ENCODE measurements at places on chromosomes 16 and 17. TPM values are rescaled to one million over a fixed set of nuclear protein-coding genes. Genes with fewer than 3 reads are reported as not detected.

Gene VASN
- 108 TPM for total RNA-seq

Gene TBC1D3E
- total RNA-seq: not detected

Gene CCL7
- total RNA-seq: 5.3 TPM

Gene SEPTIN12
- not detected for total RNA-seq

Gene NCBP3
- total RNA-seq: 14.1 TPM

Gene KRTAP17-1
- total RNA-seq: not detected

Gene PLA2G15
- 34.6 TPM for total RNA-seq

Gene CORO1A
- 4.3 TPM for total RNA-seq

Gene SMIM5
- total RNA-seq: 0.18 TPM

Gene CDR2L
- total RNA-seq: 34.0 TPM

Gene MILR1
- 25.4 TPM for total RNA-seq

Gene NTN1
- total RNA-seq: 0.35 TPM

Gene TEN1
- 15.8 TPM for total RNA-seq

Gene FBXO39
- total RNA-seq: 1.9 TPM

Gene DHRS7B
- total RNA-seq: 17.0 TPM

Gene ETV4
- 16.8 TPM for total RNA-seq

Gene CCL2
- total RNA-seq: 14.7 TPM

Gene ADAD2
- not detected for total RNA-seq

Gene TEKT1
- not detected for total RNA-seq
